ENCODE measurements at places on chromosomes 2 and 18.

- DNase-seq: no peak
These were observed 214.5 kb upstream of the CTAGE1 start for GRCh38 chr18:22632191-22632590.

DNA sequence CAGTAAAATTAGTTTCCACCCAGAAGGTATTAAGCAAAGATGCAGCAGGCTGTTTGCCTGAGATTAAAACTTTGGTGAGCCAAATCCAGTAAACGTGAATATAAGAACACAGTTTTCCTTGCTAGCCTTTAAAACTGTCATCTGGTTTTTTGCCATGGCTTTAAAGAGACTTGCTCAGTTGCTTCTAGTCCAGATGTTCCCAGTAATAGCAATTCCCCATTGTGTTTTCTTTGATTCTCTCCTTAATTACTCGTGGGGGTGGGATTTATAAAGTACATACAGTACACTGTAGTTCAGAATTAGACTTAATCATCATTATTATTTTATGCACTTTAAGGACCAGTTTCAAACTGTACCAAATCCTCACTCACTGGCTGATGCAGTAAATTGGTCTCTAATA is 303.5 kb upstream of the ZNF804A start:
- DNase-seq: no peak

DNA sequence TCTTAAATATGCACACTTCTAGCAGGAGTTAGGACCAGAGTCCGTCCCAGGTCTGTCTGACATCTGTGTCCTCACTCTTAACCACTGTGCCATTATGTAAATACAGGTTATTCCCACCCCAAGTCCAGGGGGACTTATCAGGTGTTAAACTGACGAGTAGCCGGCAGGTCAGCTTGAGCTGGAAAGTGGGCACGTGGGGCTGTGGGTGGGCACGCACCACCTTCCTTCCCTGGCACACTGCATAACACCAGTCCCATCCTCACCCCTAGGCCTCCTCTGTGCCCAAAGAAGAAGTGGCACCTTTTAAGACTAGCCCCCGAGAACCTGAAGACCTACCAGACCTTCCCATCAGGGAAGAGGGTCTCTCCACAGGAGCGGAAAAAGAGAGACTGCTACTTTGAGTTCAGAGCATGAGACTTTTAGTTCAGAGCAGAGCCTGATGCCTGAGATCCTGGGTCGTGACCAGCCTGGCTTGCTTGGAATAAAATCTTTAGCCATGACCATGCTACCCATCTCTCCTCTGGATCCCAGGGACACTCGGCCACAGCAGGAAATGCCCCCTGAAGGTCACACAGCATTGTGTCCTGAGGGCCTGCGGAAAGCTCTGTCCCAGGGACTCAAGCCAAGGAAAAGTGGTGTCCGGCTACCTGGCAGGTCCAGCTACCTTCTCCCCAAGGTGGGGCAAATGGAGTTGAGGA is 62.0 kb downstream of the CIB4 start:
- no peak for DNase-seq

GRCh38 chr18:9400197-9400596 is 65.6 kb downstream of the TWSG1 start:
- DNase-seq: no peak

- DNase-seq: no peak
These were observed 289.8 kb upstream of the SPRED2 start for GRCh38 chr2:65722028-65722778.
